ENCODE measurements at places on chromosomes 1 and 21.

GRCh38 chr1:119141020-119141424, 569 bp upstream of the WARS2 start:
- DNase-seq, result peak; percentile 16

GRCh38 chr1:113551728-113552127, 161.4 kb downstream of the MAGI3 start:
- no peak for DNase-seq

DNA sequence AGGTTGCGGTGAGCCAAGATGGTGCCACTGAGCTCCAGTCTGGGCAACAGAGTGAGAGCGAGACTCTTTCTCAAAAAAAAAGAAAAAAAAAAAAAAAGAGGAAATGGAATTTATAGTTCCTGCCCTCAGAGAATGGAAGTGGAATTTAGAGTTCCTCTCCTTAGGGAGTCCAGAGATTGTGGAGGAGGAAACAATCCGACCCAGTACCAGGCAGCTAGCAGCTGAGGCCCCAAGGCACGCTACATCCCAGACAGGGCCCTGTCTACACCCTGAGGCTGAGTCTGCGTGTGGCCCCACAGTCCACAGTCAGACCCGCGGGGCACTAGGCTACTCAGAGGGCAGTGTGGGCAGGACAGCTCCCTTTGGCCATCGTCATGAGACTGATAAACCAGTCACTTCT, 1.9 kb upstream of the MFN2 start:
- no peak for DNase-seq

DNA sequence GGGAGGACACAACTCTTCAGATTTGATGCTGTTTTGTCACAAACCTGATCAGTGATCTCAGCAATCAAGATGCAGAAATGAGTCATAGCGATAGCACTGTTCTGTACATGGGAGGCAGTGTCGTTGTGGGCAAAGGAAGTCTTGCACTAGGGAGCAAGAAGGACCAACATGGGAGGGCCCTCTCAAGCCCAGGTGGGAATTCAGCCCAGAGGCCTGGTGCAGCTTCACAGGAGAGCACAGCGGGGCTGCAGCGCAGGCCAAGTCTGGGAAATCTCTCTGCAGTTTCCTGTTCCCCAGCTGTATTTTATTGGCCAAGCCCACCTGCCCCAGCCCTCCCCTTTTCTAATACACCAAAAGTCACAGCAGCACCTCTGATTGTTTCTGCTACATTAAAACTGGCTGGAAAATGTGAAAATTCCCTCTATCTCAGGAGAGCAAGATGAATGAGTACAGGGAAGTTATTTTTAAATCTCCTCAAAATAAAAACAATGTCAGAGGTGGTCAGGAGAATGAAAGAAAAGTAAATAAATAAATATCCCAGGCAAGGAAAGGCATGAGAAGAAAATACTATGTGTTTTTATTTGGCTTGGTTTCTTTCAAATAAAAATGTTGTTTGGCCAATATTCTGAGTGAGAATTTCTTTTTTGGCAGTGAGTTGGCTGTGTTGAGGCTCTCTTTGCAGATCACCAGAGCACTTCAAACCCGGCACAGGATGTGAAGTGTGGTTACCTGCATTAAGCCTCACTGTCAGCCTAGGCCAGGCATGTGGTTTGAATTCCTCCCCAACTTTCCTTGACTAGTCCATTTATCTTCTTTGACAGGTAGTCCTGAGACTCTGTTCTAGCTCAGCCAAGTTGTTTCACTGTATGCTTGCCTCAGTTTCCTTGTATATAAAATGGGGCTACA, 422.1 kb downstream of the PLPP3 start:
- no peak for DNase-seq

- DNase-seq, result no peak
These were observed 167.2 kb upstream of the IRF2BP2 start for GRCh38 chr1:234776876-234777855.

DNA sequence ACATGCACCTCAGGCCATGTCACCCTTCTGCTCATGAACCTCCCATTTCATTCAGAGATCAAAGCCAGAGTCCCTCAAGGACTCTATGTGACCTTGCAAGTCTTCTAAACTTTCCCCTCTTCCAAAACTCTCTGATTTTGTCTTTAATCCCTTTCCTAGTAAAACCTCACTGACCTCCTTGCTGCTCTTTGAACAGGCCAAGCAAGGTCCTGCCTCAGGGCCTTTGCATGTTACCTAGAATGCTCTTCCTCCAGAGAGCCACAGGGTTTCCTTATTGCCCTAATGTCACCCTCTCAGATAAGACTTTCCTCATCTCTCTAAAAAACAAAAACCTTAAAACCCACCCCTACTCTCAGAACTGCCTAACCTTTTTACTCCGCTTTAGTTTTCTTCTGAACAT, 26.6 kb downstream of the IL23R start:
- no peak for DNase-seq

DNA sequence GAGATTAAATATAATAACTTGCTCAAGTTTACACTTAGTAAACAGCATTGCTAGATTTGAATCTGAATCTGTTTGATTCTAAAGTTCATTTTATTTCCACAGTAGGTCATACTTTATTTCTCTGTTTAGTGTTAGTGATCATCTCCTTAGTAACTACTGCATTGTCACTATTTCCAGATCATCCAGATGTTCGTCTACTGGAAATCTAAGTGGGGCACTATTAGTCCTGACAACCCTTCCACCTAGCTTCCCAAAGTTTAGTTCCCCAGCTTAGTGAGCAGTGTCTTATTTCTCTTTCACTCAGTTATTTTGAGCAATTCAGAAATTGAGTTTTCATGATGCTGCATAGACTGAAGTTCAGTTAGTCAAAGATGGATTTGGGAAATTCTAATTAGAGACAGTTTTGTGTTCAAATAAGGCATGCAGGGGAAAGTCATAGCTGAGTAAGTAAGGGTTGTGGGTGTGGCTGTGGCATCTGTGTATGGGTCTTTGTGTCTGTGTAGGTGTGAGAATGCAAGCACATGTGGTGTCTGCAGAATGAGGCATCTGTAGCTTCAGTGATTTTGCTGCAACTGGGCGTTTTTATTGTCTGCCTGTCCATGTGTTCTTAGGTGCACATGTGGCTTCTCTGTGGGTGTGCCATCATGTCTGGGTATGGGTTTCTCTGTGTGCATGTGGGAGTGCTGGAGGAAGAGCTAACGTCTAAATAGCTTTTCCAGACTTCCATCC, 107.3 kb downstream of the NTMT2 start:
- DNase-seq, result no peak

GRCh38 chr21:45423201-45423955, 18.4 kb downstream of the COL18A1 start:
- DNase-seq, result no peak

DNA sequence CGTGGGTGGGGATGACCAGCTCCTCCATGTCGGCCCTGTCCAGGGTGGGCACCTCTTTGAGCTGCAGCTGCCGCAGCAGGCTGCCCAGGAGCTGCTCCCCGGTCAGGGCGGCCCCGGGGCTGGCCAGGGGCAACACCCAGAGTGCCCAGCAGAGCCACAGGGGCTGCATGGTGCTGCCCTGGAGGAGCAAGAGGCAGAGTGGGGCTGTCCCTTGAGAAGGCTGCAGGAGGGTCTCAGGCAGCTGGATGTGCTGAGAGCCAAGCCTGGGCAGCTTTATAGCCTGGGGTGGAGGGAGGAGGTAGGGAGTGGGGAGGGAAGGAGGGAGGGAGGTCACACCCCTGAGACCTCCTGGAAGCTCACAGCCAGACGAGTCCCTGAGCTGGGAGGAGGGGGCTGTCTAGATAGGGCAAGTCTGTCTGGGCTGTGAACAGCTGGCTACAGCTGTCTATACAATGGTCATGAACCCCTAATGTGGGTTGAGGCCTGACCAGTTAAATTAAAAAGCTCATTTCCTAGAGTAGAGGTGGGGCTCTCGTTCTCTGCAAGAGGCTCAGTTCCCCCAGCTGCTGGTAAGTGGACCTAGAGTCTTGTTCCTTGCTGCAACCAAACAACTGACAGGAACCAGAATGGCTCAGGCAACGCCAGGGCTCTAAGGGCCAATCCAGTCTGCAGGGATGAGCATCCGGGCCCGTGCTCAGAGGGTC, at the start of gene LEFTY1:
LEFTY1 (minus strand) TSS at position 249 of the 704 bp plus-strand sequence; CDS start at position 169, 80 bp downstream.
- DNase-seq, result no peak

GRCh38 chr1:176466514-176466913, 3.5 kb downstream of the PAPPA2 start:
- no peak for DNase-seq

DNA sequence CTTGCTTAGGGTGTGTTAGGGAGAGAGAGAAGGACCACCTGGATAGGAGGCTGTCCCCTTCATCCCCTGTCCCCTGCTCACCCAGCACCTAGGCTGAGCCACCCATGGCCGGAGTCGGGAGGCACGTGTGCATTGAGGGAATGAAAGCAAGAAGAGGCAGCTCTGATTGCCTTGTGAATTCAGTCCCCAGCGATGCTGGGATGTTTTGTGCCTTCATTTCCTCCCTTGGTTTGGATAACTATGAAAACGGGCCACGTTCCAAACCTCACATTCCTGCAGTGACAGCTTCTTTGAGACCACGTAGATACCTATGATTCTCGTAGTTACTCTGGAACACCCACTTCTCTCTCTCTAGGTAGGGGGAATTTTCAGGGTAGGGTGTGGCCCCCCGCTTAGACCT, 67.1 kb downstream of the MAN1C1 start:
- DNase-seq, result no peak

DNA sequence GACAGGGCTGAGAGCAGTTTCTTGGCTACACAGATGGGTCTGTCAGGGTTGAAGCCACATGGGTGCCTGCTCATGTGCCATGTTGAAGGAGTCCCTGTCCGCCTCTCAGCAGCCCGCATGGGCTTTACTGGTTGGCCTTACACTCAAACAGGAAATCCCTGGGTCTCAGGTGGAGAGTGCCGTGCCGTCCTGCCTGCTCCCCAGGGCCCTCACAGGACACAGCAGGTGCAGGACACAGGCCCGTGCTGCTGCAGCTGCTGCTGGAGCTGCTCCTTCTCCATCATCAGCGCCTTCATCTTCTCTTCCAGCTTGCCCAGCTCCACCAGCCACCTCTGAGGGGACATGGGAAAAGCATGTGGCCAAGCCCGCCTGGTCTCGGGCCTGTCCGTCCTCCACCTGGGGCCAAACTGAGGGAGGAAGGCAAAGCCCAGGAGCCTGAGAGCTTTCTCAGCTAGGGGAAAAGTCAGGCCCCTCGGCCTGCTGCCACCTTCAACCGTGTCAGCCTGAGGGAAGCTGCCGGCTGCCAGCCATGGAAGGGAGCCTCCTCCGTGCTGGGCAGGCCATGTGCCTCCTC, 5.5 kb downstream of the SLFNL1 start:
- no peak for DNase-seq

DNA sequence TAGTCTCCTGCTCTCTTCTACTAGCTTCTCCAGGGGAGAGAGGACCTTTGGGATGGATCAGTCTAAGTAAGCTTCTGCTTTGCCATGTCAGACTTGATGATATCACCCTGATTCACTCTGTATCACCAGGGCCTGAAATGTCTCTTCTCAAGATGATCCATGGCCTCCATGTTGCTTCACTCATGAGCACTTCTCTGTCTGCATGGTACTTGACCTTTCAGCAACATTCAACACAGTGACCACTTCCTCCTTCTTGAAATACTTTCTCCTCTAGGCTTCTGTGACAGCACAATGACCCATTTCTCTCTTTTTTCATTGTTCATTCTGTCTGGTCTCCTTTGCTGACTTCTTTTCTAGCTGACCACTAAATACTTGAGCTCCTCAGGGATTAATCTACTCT, 35.3 kb upstream of the NGF start:
- no peak for DNase-seq

- no peak for DNase-seq
These were observed 66.7 kb downstream of the PATJ start for GRCh38 chr1:61808968-61809367.

DNA sequence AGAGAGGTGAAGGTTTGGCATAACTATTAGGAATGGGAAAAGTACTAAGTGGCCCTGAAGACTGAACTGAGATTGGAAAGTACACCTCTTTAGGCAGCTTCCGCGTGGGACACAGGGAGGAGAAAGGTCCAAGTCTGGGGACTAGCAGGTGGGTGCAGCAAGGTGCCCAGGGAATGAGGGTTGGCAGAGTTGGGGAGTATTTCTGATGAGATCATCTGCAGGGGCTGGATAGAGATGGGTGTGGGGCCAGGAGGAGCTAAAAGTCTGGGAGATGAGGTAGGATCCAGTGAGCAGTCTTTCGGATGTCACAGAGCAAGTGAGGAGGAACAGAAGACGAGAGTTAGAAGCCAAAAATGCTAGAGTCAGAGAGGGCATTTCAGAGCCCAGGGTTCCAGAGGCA, 36.1 kb downstream of the CDCA8 start:
- DNase-seq, result no peak

DNA sequence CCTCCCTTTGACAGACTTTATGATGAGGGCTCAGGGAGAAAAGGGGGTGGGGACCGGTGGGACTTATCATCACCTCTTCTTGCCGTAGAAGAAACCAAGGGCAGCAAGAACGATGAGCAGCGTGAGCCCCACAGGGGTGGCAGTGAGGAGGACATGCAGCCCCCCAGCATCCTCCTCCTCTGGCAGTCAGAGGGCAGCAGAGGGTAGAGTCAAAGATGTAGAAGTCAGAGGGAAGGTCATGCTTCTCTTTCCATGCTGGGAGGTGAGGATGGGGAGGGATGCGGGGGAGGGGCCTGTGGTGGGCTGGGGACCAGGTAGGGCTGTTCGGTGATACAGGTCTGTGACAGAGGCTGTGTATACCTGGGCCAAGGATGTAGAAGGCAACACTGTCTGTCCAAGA, 14.8 kb downstream of the INSRR start:
- DNase-seq, result no peak

DNA sequence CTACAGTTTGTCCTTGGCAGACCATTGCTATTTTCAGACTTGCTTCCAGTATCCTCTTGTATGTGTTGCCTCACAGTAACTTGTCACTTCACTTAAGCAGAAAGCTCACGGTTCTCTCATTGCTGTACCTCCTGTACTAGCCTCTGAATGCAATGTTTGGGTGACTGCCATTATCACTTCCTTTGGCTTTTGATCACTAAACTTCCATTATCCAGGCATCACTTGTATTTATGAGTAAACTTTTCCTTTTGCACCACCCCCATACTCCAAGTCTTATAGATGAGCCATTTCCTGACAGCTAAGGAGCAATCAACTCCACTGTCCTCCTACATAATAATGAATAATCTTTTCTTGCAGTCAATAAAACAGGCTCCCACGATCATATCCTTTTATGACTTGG, 255.3 kb downstream of the PDE4B start:
- no peak for DNase-seq

GRCh38 chr21:41387824-41388223, 26.0 kb downstream of the MX2 start:
- no peak for DNase-seq

DNA sequence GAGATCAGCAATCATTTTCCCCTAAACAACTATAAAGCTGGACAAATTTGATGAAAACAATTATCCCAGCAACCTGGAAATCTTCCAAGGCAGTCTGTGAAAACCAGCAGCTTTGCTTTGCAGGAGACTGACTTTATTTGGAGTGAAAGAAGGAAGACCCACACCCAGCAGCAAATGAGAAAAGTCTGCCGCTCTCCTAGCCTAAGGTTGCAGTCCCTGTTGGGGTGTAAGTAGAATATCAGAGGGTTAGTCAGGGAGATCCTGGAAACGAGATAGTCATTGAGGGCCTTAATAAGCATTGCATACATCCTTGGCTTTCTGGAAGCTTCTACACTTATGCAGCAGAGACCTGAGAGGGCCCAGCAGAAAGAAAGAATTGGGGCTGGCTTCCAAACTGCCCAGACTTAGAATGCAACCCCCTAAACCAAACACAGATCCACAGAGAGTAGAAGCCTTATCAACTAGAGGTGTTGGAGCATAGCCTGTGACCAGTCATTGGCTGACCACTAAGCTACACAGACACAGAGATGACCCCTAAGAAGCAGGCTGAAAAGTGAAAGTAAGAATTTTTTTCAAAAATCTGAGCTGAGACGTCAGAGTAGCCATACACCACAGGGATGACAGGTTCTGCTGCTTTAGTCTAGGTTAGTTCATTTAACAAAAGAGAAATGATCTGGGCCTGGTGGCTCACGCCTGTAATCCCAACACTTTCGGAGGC, 98.3 kb downstream of the LYPLAL1 start:
- no peak for DNase-seq
